SK-N-DZ (cell line): ENCODE measurements at places on chromosomes 11 and 22.
A peak's percentile ranks its signal among the peaks of the same experiment; 100 is the strongest.

GRCh38 chr22:31077681-31078080 lies 3.4 kb upstream of the SMTN start:
- DNase-seq: no peak

GRCh38 chr11:69169479-69169878 lies 13.7 kb downstream of the SMIM38 start:
- DNase-seq: no peak

DNA sequence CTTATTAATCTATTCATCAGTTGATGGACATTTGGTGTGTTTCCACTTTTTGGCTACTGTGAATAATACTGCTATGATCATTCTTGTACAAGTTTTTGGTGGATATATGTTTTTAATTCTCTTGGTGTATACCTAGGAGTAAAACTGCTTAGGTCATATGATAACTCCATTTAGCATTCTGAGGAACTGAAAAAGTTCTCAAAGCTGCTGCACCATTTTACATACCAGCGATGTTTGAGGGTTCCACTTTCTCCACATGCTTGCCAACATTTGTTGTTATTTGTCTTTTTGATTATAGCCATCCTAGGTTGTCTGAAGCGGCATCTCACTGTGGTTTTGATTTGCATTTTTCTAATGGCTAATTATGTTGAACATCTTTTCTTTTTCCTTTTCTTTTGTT lies 4.1 kb upstream of the ACER3 start:
- no peak for DNase-seq

DNA sequence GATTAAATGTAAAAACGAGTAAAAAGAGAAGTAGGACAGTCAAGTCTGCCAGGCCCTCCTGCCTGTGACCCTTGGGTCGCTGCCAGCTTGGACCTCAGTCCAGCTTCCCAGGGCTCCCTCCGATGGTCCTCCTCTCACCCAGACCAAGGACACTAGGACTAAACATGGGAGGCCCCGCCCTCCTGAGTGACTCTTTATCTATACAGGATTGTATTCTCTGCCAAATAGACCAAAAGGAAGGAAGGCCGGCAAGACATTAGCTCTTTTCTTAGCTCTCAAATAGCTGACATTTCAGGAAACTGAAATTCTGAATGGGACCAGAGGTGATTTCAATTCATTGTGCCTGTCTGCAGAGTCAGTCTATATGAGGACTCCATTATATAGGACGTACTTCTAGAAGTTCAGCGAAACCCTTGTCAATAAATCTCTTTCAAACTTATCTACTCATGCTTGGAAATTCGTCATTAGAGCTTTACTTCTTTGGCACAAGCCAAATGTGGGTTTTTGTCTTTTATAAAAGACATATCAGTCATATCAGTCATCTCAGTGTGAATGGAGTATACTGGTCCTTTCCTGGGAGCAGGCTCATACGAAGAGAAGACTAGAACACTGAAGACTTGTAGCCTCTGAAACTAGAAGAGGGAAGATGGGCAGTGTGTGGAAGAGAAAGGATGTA lies 28.5 kb downstream of the ADORA2A start:
- no peak for DNase-seq

GRCh38 chr22:35883031-35883620 lies 145.5 kb downstream of the RBFOX2 start:
- DNase-seq: no peak

DNA sequence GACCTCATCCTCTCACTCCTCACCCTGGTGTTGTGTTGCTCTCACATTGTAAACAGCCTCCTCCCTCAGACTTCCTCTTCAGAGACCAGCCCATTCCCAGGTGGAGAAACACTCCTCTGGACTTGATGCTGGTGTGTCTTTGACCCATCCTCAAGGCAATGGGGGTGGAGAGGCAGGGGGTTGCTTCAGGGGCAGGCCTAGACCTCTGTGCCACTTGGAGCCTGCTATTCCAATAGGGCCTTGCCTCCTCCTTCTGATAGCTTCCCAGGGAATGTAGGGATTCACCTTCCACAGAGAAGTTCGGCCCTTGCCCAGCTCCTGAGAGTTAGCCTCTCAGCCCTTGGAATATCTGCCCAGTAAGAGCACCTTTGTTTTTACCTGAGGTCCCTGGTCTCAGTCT lies 606.6 kb upstream of the CADM1 start:
- no peak for DNase-seq

GRCh38 chr11:87173185-87174039 lies 135.7 kb downstream of the TMEM135 start:
- no peak for DNase-seq

DNA sequence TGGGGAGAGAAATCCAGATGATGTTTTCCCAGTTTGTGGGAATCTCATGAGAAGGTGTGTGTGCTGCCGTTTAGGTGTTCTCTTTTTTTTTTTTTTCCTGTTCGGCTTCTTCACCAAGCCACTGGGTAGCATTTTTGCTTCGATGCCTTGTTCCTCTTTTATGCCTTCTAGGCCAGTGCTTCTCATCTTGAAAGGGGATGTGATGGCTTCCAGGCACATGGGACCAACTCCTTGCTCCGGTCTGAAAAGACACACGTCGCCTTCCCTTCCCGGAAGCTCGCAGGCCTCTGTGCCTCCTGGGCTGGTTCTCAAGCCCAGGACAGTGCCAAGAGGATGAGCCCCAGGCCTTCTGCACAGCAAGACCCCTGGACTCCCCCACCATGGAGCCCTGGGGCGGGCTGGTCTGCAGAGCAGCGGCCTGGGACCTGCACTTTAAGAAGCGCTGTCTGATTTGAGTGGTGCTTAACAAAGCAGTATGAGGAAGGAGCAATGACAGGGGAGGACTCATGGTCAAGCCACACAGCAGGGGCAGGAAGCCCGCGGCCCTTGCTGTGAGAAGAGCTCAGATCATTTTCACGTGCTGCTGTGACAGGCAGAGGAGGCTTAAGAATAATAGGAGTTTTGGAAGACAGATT lies 158.8 kb downstream of the MPPED1 start:
- DNase-seq: no peak

DNA sequence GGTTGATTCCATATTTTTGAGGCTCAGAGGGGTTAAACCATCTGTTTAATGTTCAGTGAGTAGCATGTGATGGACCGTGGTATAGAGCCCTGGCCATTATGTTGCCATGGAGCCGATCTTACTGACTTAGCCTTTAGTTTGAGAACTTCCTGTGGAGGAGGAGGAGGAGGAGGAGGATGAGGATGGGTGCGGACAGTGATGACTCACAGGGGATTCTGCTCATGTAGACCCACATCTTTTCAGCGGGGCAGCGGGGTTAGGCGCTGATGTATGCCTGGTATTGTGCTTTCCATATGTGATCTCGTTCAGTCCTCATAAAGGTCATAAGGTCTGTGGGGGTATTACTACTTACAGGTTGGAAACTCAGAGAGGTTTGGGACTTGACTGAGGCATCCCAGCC lies 13.9 kb downstream of the STX3 start:
- DNase-seq: no peak

GRCh38 chr11:16191212-16191867 lies 165.0 kb downstream of the SOX6 start:
- DNase-seq: peak; percentile 14

DNA sequence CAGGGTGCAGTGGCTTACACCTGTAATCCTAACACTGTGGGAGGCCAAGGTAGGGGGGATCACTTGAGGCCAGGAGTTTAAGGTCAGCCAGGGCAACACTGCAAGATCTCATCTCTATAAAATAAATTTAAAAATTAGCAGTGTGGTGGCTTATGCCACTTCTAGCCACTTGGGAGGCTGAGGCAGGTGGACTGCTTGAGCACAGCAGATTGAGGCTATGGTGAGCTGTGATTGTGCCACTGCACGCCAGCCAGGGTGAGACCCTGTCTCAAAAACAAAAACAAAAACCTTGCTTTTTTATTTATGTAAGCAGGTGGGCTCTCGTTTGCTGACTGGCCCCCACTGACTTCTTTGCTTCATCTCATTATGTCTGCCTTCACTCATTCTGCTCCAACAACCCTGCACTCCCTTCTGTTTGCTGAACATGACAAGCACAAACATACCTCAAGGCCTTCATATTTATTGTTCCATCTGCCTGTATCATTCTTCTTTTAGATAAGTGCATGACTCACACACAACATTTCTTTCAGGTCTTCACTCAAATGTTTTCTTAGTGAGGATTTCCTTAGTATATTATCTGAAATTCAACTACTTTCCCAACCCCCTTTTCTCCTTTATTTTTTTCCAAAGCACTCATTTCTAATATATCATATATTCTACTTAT lies 32.4 kb upstream of the CLNS1A start:
- no peak for DNase-seq

GRCh38 chr11:76371170-76371569 lies 9.8 kb downstream of the THAP12 start:
- DNase-seq: no peak

- peak; percentile 49 for DNase-seq
Measured at GRCh38 chr11:42770444-42771065, 541.2 kb upstream of the API5 start.

DNA sequence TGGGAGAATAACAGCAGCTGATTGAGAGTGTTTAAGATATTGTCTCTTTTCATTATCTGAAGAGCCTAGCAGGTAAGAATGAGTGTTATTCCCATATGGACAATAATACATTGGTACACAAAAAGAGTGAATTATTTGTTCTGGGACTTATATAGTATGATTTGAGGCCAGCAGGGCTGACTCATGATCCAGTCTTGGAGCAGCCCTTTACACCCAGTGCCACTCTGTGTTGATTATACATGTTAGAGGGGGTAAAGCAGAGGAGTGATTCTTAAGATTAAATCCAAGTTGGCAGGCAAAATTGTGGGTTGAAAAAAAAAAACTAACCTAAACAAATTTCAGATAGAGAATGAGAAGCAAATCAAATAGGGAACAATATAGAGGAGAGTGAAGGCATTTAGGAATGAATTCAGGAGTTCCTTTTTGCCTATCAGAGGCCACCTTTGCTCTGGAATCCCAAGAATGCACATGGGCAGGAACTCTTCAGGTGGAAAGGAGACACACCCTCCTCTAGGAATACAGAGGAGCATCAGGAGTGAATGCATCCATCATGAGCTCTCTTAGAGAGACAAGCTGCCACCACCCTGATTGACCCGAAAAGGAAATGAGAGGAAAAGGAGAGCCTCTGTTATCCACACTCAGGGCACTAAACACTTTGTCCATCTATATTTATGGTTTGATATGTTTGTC lies 19.2 kb upstream of the MRGPRX1 start:
- DNase-seq: no peak

DNA sequence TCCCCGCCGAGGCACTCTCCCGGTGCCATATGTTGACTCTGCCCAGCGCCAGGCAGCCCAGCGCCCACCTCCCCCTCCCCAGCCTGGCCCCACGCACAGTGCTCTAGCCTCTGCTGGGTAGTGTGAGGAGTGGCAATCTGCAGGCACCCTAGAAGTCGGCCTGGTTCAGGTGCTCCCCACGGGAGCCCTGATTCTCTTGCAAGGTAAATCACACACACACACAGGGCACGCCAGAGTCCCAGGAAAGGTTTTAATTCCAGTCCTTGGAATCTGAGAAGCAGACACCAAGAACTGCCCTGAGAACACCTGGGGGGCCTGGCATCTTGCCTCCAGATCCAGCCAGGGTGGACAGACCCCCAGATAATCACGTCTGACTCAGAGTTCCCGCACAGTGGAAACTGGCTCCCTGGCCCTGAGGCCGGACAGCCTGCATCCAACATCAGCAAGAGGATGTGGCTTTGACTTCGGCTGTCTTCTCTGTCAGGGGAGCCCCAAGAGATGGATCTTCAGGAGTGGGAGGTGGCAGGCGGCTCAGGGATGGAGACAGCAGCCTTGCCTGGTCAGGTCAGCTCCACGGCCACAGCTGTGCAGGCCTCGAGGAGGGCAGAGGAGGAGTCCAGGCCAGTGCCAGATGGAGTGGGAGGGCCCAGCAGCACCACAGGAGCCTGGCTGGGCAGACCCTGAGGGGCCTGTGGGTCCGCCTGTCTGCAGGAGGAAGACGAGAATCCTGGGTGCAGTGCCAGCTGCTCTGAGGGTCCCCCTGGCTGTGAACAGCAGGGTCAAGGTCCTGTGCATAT lies 1.1 kb upstream of the RIN1 start:
- DNase-seq: no peak

- no peak for DNase-seq
Measured at GRCh38 chr22:46695346-46696228, 42.5 kb downstream of the CERK start.

- peak; percentile 41 for DNase-seq
Measured at GRCh38 chr22:45163099-45163450, 650 bp upstream of the NUP50 start.

- no peak for DNase-seq
Measured at GRCh38 chr11:126232683-126233082, 21.1 kb downstream of the FAM118B start.

DNA sequence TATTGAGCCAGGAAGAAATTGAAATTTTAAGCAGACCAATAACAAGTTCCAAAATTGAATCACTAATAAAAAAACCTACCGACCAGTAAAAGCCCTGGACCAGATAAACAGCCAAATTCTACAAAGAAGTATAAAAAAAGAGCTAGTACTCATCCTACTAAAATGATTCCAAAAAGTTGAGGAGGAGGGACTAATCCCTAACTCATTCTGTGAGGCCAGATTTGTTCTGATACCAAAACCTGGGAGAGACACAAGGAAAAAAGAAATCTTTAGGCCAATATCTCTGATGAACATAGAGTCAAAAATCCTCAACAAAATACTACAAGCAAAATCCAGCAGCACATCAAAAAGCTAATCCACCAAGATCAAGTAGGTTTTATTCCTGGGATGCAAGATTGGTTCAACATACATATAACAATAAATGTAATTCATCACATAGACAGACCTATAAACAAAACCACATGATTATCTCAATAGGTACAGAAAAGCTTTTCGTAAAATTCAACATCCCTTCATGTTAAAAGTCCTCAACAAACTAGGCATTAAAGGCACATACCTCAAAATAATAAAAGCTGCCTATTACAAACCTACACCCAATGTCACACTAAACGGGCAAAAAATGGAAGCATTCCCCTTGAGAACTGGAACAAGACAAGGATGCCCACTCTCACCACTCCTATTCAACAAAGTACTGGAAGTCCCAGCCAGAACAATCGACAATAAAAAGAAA lies 13.1 kb downstream of the OR52A5 start:
- no peak for DNase-seq

- DNase-seq: no peak
Measured at GRCh38 chr11:47593492-47593933, 698 bp downstream of the C1QTNF4 start.

DNA sequence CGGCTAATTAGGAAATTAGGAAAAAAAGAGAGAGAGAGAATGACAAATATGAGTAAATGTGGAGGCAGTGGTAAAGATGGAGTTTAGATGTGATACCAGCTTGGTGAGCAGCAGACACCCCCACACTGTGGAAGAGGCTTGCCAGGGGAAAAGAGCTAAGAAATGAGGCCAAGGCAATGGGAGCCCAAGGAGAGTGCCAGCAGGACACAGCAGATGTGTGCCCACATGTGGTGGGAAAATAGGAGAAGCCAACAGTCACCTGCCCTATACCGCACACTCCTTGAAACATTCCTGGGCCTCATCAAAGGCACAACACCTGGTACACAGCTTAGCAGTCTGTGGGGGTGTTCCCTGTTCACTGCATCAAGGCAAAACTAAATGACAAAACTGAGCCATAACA lies 104.9 kb downstream of the FAM76B start:
- DNase-seq: no peak
